ENCODE measurements at places on chromosomes 7 and 10.

- DNase-seq, result no peak
Measured at GRCh38 chr7:30898411-30898810, 13.2 kb upstream of the AQP1 start.

DNA sequence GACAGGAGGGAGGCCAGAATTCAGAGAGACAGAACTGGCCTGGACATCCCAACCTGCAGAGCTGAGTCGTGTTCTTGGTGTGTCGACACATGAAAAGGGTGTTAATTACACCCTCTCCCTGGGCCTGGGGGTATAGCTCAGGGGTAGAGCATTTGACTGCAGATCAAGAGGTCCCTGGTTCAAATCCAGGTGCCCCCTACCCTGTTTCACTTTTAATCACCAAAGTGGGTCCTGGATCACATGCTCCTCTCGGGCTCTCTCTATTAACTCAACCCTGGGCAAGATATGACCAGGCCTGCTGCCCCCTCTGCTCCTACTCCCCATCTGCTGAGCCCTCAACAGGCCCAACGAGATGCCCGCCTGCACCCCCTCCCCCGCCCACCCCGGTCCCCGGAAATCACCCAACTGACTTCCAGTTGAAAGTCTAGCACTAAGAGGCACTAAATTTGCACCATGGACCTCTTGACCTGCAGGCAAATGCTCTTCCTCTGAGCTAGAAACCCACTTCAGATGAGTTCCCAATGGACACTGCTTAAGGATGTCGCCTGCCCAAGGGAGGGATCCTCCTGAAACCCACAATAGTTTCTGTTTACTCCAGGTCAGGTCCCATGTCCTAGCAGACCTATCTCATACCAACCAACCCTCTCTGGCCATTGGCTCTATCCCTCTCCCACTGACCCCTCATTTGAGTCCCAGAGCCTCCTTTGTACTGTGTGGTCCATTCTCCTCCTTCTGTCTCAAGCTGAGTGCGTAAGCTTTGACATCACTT, 137.6 kb downstream of the ZNF467 start:
- no peak for DNase-seq

DNA sequence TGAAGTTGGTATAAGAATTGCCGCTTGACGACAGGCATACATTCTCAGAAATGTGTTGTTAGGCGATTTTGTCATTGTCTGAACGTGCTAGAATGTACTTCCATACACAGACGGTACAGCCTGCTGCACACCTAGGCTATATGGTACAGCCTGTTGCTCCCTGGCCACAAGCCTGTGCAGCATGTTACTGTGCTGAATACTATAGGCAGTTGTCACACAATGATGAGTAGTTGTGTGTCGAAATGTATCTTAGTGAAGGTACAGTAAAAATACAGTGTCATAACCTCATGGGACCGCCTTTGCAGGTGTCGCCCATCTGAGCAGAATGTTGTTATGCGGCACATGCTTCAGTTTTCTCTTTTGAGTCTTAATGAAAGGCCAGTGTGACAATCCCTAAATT, 66.5 kb downstream of the SHH start:
- no peak for DNase-seq

DNA sequence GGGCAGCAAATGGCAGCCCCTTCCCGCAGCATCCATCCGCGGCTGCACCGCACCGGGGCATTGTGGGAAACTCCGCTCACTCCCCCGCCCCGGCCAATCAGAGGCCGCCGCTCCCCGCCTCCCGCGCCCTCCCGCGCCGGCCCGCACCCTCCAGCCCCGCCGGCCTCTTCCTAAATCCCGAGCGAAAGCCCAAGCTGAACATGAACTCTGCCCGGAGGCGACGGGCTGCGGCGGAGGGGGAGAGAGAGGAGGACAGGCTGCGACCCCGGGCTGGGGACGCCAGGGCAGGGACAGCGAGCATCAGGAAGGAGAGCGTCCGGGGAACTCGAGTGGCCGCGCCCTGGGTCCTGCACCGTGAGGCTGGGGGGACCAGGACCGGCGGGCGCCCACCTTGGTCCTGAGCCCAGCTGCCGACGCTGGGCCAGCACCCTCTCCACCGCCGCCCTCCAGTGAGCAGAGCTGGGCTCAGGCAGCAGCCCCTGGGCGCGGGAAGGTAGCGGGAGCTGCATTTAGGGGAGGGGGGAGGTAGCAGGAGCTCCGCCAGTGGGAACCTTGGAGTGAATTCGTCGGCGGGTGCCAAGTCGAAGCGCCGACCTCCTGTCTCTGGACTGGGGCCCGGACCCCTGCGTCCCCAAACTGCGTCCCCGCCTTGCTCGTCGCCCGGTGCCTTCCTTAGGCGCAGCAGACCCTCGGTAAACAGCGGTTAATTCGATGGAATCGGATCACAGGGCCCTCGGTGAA, at the start of gene DGKI:
DGKI (minus strand) TSS at position 148 of the 741 bp plus-strand sequence.
- no peak for DNase-seq

DNA sequence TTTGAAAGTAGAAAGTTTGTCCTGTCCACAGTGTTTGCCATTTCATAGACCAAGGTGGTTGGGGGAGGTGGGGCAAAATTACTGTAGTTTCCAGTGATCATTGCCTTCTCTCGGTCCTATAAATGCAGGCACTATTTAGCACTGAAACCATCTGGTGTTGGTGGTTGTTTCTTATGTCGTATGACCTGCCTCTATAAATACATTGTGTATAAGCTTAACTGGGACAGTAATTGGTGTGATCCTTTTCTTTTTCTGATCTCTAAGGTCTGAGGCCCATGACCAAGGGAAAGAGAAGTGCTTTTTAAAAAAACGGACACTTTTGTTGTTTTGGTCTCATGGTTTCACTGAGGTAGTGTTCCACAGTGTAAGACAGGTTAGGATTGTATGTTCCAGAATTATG, 63.1 kb downstream of the AUTS2 start:
- DNase-seq, result no peak

DNA sequence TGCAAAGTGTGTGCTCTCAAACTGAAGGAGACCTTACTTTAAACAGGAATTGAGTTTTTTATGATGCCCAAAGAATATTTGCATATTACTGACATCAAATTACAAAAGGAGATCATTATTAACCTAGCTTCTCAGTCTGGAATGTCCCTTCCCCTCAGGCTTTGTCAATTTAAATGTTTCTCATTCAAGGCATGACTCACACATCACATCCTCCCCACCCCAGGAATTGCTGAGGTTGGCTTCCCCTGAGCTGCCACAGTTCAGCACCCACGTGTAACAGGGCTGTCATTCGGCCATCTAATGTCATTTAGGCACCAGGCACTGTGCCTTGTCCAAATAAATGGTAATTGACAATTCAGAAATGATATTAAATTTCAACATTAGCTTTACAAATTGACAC, 305.9 kb upstream of the MGMT start:
- DNase-seq, result no peak

DNA sequence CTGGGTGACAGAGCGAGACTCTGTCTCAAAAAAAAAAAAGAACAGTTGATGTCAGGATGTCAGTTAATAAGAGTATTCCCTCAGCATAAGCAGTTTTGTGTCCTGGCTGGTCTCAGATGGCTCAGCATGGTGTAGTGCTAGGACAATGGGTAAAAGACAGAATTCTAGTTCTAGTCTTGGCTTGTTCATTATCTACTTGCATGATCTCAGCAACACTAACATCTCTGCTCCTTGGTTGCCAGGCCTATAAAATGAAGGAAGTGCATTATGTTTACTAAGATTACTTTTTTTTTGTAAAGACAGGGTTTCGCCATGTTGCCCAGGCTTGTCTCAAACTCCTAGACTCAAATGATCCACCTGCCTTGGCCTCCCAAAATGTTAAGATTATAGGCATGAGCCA, 84.3 kb upstream of the SP8 start:
- DNase-seq, result no peak

- no peak for DNase-seq
Measured at GRCh38 chr7:77837966-77838365, 39.4 kb downstream of the PHTF2 start.

DNA sequence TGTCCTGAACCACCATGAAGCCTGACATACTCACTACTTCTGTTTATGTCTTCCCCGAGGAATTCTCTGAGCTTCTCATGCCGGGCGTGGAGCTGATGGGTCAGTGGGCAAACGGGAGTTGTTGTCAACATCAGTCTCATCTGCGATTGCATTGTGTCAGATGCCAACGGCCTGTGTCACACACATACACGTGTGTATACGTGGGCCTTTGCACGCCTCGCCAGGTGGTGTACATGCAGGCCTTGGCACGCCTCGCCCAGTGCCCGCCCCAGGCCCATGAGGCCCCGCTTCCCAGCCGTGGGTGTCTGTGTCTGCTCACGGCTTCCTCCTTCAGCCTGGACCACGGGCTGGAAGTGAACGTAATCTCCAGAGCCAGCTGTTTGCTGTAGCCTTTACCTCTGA, 7.5 kb upstream of the CSGALNACT2 start:
- peak; percentile 4 for DNase-seq

- peak; percentile 4 for DNase-seq
Measured at GRCh38 chr10:118259288-118259906, 82.7 kb downstream of the FAM204A start.

- DNase-seq, result no peak
Measured at GRCh38 chr10:42941790-42942189, 135.1 kb upstream of the RET start.

DNA sequence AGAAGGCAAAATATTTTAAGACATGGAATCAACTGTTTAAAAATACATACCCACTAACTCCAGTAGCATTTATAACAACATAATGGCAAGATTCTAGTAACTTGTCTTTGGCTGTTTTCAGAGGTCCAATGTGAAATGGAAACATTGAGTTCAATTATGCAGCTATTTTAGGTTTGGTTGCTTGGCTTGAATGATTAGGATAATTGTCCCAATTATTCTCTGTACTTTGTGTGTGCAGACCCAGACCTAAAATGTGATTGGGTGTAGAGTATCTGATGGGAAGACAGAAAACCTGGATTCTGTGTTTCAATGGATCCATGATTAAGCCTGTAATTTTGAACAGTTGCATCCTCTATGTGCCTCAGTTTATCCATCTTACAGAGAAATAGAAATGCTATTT, 392.7 kb upstream of the NFE2L3 start:
- no peak for DNase-seq

GRCh38 chr10:11823989-11824346, 812 bp downstream of the PROSER2 start:
- DNase-seq, result no peak

DNA sequence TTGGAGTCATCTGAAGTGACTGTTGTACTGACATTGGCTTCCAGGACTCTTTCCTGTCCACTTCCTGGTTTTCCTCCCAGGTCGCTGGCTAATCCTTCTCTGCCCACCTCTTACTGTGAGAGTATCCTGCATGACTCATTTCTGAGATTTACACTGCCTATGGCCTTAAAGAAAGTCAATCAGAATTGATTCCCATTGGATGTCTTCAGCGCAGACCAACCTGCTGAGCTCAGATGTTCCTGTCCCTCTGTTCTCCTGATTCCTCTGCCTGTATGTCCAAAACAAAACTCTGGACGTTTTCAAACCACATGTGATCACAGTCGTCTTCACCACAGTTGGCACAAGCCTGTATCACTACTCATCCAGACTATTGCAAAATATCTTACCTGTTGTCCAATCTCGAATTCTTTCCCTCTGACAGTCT, 262.1 kb downstream of the CREB5 start:
- no peak for DNase-seq

DNA sequence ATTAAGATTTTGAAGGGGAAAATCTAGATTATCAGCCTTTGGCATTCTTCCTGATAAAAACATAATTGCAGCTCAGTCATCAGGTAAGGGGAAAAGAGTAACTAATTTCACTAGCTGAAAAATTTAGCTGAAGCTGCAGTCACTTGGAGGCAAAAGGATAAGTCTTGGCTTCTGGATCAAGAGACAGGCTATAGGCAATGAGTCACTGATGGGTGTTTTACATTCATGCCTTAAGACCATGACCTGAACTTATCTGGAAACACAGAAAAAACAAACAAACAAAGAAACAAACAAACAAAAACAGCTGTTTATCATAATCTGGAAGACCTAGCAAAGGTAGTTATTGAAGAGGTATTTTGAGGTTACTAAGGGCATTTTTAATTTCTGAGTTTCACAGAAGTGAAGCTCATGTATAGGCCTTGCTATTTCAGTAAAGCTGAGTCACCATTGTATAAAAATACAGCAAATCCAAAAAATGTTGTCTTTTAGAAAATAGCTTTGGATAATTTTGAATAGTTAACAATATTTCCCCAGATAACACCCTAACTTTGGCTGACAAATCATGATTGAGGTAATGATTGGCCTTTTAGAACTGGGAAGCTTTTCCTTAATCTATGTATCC, 40.3 kb downstream of the ZNF22 start:
- DNase-seq, result no peak

DNA sequence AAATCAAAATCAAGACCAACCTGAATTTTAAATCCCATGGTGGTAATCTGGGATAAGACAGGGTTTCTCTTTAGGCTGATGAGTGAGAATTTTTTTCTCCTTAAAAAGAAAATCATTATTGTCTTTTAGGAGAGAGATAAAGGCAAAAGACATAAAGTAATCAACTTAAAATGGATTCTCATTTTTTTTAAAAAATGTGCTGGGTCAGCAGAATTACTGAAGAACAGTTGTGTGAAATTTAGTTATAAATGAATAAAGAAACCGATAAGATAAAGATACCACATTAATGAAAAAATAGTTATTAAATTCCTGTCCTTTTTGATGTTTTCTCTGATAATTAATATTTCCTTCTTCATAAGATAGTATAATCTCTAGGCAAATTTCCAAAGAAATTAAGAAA, 161.3 kb upstream of the YAE1 start:
- DNase-seq, result no peak

DNA sequence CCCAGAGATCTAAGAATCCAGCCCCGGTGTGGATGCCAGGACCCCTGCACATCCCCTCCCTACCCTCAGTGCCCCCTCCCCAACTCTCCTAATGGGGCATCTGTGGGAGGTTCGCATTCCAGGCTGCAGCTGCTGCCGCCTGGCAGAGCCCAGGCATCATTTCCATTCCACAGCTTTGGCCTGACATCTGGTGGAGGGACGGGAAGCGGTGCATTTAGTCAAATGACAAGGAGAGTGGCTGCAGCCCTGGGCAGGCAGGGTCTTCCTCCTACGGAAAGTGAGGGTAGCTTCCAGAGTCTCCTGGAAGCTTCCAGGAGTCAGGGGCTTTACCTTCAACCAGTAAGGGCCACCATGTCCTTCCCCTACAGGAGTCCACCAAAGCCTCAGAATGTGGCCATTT, 30.8 kb downstream of the PRLHR start:
- no peak for DNase-seq

GRCh38 chr7:157309988-157310668, 26.7 kb upstream of the DNAJB6 start:
- DNase-seq, result no peak

DNA sequence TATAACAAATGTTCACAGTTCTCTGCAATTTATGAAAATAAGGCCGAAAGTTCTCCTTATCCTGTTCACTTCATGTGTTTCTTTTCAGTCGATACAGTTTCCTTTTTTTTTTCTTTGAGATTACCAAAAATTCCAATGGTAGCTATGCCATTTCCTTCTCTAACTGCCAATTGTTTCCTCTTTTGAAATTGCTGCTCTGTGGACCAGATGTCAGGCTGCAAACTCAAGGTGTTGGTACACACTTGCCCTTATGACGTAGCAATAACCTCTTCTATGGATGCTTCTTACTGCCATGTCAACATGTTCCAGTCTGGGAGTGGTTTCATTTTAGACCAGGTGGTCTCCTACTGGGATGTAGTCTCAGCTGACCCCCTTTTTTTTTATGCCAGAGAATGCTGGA, 52.9 kb downstream of the CASD1 start:
- DNase-seq, result no peak

- DNase-seq, result no peak
Measured at GRCh38 chr10:71623098-71623985, 96.2 kb downstream of the C10orf105 start.

- no peak for DNase-seq
Measured at GRCh38 chr7:23096518-23097290, 8.9 kb upstream of the KLHL7 start.
